ENCODE measurements at places on chromosomes 4 and X. TPM values are rescaled to one million over a fixed set of nuclear protein-coding genes. Genes with fewer than 3 reads are reported as not detected.

DNA sequence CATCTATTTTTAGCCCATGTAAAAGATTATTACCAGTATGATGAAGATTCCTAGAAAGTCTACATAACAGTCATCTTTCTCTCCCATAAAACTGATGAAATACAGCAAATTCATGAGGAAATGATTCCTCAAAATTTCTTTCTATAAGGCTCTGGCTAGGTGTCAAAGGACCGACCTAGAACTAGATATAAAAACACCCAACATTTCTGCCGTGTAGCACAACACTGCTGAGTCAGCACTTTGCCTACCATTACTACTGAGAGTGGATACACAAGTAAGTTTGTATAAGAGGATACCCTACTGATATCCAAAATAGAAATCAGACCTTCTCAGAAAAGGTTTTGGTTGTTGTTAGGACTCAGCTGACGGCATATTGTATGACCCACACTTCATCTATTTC is 24.7 kb downstream of the TMEM47 start:
- DNase-seq = no peak

DNA sequence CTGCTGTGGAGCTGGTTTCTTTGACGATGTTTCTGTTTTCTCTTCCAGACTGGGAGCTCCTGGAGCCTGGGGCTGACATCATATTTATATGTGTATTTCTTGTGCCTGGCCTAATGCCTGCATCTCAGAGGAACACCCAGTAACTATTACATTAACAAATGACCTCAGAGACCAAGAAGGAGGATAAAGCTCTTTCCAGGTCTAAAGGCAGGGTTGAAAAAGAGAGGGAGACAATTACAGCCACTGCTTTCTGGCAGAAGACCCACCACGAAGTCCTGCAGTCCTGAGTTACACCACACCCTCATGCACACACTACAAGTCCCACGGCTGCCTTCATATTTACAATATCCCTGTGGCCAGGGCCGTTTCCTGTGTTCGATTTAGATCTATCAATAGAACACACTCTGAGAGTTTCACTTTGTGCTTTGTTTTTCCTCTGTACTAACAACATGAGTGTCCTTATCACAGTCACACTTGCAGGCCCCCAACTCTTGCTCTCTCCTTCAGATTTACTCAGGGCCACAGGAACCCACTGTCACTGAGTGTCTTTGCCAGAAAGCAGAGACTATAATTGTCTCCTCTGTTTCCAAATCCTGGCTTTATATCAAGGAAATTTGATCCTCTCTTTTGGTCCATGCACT is 535.5 kb downstream of the MID1IP1 start:
- no peak for DNase-seq

DNA sequence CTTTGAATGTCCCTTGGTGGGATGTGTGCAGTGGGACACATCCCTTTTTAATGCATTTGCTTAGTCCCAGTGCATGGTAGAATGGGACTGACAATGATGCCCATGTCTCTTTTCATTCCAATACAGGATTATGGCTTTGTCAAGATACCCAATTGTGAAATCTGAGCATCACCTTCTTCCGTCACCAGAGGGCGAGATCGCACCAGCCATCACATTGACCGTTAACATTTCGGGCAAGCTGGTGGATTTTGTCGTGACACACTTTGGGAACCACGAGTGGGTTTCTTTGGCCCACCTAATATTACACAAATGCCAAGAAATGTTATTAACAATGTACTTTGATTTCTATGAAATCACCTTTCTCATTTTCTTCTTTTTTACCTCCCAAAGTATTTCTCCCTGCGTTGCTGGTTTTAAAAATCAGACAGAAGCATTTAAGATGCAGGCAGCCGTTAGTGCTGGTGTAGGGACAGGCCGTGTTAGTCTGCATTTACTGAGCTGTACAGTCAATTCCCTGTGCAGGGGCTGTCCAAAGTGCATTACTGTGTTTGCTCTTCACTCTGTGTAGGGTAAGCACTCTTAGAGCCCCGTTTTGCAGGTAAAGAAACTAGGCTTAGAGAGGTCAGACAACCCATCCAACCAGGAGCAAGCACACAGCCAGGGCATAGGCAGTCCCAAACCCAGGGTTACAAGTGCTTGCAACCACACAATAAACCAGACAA is 46.5 kb downstream of the CWH43 start:
- DNase-seq = no peak

DNA sequence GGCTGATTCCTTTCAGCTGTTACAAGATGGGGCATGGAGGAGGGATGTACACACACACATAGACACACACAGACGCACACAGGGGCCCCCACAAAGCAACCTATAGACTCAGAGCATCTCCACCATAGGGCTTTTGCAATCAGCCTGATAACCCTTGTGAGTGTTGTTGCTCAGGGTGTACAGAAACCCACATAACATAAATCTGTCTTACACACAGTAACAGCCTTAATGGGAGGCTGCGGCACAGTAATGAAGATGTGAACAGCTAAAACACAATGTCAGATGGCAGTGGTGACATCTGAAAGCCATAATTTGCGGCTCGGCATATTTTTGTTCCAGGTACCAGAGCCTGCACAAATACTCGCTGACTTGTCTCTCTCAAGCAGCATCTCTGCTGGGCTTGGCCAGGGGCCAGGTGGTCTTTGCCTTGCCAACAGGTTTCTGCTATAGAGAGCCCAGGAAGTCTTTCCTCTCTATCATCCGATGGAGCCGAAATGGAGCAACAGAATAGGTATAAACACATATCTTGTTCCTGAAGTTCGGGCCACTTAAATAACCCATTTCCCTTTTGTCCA is 357.2 kb upstream of the GATB start:
- no peak for DNase-seq

DNA sequence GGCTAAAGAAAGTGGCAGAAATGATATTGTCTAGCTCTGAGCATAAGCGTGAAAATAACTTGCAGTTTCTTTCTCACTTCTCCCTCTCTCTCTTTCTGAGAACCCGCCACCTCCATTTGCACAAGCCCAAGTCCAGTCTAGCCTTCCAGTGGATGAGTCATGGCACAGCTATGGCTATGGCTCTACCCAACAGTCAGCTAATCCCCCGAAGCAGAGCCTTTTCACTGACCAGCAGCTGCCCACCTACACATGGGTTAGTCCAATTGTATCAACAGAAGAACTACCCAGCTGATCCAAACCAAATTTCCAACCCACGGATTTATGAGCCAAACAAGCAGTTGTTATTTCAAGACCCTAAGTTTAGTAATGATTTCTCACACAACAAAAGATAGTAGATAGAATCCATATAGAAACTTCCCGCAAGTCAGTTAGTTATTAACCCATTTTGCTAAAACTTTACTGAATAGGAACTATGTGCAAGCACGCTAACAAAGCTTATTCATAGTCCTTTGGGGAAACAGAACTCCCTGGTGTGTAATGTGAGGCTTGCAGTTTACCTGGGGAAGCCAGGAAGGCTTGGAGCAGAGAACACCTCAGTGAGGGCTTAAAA is 282.3 kb downstream of the INPP4B start:
- no peak for DNase-seq

DNA sequence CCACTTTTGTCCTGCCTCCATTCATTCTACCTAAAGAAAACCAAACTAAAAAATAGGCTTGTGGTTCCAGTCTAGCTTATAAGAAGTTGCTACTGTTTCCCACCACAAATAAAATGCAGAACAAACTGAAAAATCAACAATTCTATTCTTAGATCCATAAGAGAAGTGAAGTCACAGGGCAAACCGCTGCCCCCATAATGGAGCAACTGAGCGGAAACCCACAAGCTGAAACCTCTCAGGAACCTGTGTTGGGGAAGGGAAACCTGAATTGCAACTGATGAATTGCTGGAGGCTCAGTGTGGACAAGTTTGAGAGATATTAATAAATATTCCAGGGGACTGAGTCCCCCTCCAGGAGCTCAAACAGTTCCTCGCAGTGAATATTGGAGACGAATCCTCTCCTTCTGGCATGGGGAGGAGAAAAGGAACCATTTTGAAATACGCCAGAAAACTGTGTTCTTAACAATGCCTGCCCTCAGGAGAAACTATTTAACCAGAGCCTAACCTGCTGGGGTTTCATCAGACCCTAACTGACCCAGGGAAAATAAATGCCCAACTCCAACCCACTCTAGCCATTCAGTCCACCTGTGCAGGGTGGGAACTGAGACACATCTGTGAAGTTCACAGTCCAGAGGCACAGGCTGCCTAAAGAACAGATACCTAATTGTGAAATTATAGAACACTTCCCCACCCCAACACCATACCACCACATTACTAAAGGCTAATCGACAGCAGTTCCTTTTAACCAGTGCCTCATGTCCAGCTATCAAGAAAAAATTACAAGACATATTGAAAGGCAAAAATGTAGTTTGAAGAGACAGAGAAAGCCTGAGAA is 22.8 kb upstream of the SH3RF1 start:
- DNase-seq = no peak

SH3D19 gene
- 32.4 TPM for total RNA-seq

SLC10A4 gene
- not detected for total RNA-seq
